ENCODE measurements at places on chromosomes 5 and 9.

DNA sequence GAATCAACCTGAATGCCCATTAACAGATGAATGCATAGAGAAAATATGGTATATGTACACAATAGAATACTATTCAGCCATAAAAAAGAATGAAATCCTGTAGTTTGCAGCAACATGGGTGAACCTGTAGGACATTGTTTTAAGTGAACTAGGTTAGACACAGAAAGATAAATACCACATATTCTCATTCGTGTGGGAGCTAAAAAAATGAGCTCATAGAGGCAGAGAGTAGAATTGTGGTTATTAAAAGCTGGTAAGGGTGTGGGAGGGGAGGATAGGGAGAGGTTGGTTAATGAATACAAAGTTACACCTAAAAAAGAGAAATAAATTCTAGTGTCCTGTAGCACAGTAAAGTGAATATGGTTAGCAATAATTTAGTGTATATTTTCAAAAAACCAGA is 23.5 kb downstream of the PTTG1 start:
- no peak for DNase-seq

DNA sequence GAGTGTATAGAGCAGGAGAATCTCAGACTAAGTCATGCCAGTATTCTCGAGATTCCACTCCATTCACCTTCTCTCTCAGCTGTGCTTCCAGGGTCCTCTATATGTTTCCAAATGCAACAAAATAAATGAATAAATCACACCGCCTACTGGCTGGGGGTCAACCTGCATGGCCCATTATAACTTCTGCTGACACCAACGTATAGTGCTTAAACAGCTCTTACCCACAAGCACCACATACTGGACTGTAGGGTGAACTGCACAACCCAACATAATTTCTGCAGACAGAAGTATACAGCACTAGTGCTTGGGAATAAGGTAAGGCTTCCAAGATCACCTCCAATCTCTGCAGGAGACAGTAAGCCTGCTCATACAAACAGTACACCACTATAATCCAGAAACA is 33.1 kb upstream of the HTR4 start:
- DNase-seq = no peak

GRCh38 chr5:141941779-141942178 is 16.2 kb downstream of the PCDH12 start:
- DNase-seq = no peak

DNA sequence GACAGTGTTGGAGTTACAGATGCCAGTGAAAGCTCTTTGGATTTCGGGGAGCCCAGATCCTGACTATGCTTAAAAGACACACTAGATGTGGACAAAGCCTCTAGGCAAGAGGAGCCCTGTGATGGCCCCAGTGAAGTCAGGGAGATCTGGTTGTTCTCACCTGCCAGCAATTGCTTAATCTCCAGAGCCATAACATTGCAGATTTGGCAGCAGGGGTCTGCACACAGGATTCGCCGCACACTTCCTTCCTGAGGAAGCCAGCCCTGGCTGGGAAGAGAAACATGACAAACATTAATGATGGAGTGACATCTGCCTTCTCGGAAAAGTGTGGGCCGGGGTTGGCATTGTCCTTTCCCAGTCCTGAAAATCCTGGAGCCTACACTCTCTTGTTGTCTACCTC is 65.2 kb upstream of the PHF24 start:
- no peak for DNase-seq

GRCh38 chr5:141322261-141322660 is 1.7 kb upstream of the TAF7 start:
- no peak for DNase-seq

GRCh38 chr9:13295556-13295955 is 16.1 kb upstream of the MPDZ start:
- no peak for DNase-seq

GRCh38 chr5:12794476-12795332 is 890.5 kb upstream of the CTNND2 start:
- DNase-seq = no peak

DNA sequence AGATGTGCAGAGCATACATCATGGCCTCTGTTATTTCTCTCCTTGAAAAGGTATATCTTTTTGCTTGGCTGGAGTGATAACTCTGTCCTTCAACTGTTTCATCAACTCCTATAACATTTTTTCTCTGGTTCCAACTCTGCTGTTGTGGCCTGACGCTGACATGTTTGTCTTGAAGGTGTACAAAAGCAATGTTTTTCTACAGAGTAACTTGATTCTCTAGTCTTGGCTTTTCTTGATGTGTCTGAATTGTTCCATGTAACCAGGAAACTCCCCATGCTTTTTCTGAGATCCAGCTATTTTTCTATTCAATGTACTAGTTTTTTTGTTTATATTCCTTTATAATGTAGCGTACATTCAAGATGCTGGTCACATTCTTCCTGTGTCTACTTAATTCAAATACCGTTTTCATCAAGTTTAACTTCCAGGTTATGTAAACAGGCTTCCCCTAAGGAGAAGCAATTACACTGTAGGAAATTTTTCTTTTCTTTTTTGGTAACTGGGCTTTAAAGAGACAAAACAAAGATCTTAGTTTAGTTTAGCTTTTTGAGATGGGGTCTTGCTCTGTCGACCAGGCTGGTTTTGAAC is 6.7 kb upstream of the CPLANE1 start:
- no peak for DNase-seq

DNA sequence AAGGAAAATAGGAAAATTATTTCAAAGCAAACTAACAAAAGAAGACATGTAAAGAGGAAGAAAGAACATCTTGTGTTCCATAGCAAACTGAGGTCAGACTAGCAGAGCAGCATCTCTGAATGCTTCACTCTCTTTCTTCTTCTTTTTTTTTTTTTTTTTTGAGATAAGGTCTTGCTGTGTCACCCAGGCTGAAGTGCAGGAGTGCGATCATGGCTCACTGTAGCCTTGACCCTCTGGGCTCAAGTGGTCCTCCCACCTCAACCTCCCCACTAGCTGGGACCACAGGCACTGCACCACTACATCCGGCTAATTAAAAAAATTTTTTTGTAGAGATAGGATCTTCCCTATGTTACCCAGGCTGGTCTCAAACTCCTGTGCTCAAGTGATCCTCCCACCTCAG is 36.6 kb downstream of the MELK start:
- no peak for DNase-seq

GRCh38 chr5:141483902-141484301 is 928 bp upstream of the PCDHGC4 start:
- DNase-seq = no peak

- no peak for DNase-seq
These were observed 136.7 kb downstream of the MACROH2A1 start for GRCh38 chr5:135262364-135262763.

DNA sequence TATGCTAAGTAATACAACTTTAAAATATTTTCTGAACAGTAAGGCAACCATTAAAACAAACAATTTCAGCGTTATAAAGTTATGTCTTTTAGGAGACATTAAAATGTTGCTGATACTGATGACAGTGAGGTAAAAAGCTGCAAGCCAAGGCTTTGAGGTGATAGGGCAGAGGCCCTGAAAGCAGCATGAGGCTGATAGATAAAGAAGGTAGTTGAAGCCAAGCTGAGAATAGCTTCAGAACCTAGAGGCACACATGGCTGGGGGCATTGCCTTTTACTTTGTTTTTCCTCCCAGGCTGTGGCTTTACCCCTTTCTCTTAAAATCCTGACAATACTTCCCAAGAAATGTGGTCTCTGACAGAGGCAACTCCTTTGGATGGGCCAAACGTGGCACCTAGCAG is 149.0 kb upstream of the WWC1 start:
- DNase-seq = no peak

DNA sequence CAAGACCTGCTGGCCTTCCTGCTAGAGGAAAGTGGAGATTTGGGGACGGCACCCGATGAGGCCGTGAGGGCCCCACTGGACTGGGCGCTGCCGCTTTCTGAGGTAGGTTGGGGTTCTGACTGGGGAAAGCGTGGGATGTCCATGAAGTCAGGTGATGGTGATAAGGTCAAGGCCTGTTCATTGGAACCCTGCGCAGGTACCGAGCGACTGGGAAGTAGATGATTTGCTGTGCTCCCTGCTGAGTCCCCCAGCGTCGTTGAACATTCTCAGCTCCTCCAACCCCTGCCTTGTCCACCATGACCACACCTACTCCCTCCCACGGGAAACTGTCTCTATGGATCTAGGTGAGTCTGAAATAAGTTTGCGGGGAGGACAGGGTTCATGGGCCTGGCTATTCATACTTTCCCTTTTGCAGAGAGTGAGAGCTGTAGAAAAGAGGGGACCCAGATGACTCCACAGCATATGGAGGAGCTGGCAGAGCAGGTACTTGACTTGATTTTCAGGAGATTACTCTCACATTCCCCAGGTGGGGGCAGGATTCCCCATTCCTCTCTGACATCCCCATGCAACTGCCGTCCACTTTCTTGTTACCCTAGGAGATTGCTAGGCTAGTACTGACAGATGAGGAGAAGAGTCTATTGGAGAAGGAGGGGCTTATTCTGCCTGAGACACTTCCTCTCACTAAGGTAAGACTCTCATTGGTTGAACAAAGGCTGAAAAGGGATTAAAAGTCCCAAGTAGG is 505 bp downstream of the CREB3 start:
- peak; percentile 18 for DNase-seq

DNA sequence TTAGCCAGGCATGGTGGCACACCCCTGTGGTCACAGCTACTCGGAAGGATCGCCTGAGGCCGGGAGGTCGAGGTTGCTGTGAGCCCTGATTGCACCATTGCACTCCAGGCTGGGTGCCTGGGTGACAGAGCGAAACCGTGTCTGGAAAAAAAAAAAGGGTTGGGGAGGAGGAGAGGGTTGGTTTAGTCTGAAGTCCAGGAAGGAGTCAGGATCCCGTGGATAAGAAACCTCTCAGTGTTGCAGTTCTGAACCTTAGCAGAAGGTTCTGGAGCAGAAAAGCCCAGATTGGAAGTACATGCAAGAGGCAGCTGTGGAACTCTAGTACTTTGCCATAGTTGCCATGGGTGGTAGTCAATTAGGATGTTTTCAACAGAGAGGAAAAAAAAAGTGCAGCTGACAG is 125.2 kb upstream of the CPEB4 start:
- no peak for DNase-seq

GRCh38 chr9:19788152-19788551 is 685 bp downstream of the SLC24A2 start:
- no peak for DNase-seq
